WTC11 (cell line): ENCODE measurements at places on chromosomes 1 and 21.

DNA sequence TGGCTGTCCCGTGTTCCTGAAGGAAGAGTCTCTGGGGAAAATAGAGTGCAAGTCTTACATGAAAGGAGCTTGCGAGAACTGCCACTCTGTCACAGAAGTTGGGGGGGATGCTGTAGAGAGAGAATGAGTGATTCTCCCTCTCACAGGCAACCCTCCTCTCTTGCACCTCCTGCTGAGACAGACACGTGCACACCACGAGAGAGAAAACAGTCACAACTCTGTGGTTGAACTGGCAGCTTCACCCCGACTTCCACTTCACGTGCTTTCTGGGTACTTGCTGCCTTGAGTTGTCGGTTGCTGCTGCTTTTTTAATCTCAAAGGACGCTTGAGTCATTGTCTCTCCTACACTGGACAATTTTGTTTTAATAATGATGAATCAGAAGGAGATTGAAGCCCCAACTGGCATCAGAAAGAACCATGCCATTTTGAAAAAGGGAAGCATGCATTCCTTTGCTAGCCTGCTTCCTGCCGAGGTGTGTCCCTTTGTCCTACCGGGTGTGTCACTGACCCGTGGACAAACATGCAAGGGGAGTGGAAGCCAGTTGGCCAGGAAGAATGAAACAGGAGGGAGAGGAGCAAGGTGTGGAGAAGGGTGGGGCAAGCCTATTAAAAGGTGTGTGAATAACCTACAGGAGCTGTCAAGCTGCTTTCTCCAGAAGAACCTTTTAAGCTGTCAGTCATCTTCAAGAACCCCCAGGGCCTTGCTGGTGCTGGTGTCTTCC, 164.2 kb downstream of the CACNA1E start:
- DNase-seq = no peak

DNA sequence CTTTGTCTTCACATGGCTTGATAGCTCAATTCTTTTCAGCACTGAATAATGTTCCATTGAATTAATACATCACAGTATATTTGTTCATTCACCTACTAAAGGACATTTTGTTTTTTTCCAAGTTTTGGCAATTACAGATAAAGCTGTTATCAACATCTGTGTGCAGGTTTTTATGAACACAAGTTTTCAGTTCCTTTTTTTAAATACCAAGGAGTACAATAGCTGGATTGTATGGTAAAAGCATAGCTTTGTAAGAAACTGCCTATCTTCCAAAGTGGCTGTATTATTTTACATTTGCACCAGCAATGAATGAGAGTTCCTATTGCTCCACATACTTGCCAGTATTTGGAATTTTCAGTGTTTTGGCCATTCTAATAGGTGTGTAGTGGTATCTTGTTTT, 4.8 kb upstream of the MCOLN2 start:
- no peak for DNase-seq

- DNase-seq = no peak
Measured at GRCh38 chr1:226635456-226635941, 86.9 kb downstream of the STUM start.

DNA sequence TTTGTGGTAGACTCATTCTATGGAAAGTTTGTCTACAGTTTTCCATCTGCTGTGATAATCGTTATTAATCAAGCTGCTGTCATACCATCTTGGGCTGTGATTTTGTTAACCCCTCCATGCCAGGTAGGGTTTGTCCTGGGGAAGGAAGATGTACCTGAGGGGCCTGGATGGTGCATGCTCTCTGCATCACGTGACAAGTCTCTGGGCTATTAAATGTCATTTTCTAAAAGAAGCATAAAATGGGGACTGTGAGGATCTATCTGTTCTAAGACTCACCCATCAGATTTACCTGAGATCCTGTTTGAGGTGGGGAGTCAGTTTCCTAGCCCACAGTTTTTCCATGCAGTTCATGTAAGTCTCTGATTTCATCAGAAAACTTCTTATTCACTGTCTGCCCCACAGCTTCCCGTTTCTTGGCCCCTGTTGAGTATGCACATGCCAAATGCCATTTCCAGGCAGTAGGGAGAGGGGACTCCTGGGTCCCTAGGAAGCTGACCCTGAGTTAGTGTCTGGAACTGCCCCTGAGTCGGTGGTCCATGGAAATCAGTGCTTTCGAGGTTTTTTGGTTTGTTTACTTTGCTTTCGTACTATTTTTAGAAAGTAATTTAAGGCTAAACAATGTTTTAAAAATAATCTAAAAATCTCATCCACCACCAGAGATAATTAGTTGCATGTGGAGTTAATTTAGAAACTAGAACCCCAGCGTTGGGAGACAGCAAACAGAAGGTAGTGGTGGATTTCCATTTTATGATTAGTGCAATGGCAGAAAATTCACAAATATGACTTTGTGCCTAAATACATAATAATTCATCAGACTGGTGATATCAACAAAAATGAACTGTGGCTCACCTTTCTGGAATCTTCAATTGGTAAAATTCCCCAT, 46.7 kb downstream of the ZBTB18 start:
- DNase-seq = no peak

GRCh38 chr1:63810936-63811469, 37.2 kb downstream of the ROR1 start:
- DNase-seq = no peak

DNA sequence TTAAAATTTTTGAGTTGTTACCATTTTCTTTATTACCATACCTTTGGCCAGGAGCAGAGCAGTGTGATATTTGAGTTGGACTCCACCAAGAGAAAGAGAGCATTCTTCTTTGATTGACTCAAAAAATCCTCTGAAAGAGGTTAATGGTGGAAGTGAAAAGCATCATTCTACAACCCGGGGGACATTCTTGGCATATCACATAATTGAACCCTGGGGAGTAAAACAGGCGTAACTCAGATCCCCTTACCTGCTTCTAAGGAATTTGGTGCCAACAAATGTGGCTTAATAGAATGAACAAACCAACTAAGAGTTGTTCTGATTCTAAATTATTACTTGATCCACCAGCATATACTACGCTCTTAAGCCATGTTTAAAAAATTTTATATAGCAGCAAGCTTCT, 351.1 kb upstream of the DEPDC1 start:
- DNase-seq = no peak

DNA sequence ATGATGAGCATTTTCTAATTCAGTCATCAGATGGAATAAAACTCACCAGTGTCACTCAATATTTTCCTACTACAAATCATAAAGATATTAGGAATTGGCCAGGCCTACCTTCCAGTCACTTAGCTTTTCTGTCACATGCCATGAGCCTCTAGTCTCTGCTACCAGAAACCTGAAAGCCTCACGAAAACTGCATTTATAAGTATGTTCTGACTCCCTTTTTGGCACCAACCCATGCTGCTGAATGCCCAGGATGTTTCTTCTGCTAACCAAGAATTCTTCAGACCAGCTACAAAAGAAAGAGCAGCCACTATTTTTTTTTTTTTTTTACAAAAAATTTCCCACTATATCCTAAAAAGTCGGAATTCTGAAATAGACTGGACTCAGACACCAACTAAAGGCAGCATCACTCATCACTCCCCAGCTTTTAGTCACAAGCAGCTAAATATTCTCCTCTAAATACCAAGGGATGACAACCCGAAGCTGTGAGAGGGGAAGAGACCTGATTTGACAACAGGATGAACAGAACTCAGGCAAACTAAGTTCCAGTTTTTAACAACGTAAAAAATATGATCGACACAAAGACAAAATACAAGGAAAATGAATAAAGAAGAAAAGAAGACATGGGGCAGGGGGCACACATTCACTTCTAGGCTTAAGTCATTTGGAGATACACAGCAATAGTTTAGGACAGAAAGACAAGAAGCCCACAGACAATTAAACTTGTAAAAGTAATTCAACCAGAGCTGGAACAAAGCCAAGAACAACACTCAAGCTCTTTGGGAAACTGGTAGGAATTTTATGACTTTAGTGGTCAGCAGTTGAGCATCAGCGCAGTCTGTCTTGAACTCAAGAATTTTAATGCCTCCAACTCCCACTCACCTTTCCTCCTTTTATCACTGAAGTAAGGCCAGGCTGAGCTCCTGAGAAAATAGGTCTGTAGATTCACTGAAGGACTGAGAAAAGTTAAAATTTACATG, 1.7 kb downstream of the DCAF8 start:
- DNase-seq = no peak

- DNase-seq = no peak
Measured at GRCh38 chr1:78375996-78376395, 114.8 kb upstream of the PTGFR start.

- DNase-seq = no peak
Measured at GRCh38 chr1:58597076-58597475, 20.0 kb upstream of the TACSTD2 start.

DNA sequence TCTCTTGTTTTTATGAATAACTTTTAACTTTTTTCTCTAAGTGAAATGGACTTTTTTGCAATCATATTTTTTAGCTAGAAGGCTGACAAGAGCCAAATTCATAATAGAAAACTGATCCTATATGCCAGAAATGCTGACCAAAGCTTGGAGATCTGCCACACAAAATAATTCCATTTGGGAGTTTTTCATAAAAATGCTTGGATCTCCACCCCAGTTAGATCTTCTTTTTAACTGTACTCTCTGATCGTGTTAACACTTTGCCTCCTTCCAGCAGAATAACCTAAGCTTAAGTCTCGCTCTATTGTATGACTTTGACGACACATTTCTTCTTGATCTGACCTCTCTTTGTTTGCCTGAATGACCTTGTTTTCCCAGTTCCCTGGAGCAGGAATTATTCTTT, 16.8 kb downstream of the FLG2 start:
- no peak for DNase-seq

- no peak for DNase-seq
Measured at GRCh38 chr1:20063861-20064292, 6.1 kb upstream of the PLA2G5 start.

- DNase-seq = no peak
Measured at GRCh38 chr1:74699331-74699730, 25.7 kb upstream of the ERICH3 start.
